Calu3 (cell line): ENCODE measurements at places on chromosomes 12 and 14.

DNA sequence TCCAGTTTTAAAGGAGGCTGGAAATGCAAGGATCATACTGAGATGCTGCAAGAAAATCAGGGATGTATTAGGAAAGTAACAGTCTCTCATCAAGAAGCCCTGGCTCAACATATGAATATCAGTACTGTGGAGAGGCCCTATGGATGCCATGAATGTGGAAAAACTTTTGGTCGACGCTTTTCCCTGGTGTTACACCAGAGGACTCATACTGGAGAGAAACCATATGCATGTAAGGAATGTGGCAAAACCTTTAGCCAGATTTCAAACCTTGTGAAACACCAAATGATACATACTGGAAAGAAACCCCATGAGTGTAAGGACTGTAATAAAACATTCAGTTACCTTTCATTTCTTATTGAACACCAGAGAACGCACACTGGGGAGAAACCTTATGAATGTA, 24.5 kb downstream of the ZNF891 start:
- DNase-seq: no peak

- DNase-seq: no peak
Measured at GRCh38 chr14:35236806-35237205, 55.4 kb upstream of the PSMA6 start.

DNA sequence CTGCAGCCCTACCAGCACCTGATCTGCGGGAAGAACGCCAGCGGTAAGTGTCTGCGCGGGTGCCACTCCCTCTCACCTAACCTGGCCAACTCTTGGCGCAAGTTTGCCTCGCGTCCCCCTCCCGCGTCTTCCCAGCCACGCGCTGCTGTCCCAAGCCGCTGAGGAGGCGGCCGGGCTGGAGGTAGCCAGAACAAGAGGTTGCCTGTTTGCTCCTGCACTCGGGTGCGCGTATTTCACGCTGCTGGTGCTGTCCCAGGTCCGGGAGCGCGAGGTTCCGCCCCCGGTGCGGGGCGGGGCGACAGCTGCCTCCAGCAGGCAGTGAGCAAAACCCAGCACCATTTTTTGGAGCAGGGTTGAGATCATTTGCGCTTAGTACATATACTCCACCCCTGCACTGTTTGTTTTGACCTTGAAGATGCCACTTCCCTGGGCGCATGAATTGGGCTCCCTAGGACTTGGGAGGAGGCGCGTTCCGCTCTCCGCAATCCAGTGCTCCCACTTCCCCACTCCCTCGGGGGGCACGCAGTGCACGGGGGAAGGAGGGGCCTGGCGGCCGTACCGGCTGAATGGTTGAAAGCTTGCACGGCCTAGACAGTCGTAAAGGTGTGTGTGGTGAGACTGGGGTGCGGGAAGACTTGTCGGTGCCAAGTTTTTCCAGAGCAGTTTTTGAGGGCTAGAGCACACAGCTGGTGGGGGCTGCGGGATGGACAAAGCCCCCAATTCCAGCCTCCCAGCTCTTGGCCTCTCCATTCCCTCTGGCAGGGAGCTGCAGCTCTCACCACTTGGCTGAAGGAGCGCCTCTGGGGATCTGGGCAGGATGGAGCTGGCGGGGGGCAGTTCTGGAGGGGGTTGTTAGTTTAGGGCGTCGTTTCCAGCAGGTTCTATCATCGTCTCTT, 226.9 kb upstream of the CRY1 start:
- peak; percentile 43 for DNase-seq

DNA sequence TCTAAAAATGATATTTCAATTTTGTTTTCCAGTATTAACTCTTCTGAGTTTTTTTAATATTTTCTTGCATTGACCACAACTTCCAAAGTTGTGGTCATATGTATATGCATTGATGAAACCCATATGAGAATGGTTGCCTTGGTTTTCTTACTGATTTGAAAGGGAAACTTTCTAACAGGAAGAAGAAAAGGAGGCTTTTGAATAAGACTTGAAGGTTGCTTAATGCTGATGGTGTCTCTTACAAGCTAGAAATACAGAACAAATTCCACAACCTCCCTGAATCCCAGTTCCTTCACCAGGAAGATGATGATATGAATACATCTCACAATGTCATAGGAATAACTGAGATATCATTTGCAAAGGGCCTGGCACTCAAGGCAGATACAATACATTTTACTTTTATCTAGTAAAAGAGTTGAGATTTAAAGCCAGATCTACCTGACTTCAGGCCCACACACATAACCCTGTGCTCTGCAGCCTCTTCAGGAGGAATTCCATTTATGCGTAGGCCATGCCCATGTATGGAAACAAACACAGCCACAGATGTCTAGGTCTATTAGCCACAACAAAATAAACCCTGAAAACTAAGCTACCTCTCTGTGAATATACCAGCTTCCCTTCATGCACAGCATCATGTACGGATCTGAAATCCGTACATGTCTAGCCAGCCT, 165.4 kb upstream of the PLEKHG7 start:
- DNase-seq: no peak

- DNase-seq: no peak
Measured at GRCh38 chr12:34398706-34399630, 376.7 kb downstream of the ALG10 start.

GRCh38 chr12:15608941-15609340, 180.2 kb downstream of the EPS8 start:
- no peak for DNase-seq

DNA sequence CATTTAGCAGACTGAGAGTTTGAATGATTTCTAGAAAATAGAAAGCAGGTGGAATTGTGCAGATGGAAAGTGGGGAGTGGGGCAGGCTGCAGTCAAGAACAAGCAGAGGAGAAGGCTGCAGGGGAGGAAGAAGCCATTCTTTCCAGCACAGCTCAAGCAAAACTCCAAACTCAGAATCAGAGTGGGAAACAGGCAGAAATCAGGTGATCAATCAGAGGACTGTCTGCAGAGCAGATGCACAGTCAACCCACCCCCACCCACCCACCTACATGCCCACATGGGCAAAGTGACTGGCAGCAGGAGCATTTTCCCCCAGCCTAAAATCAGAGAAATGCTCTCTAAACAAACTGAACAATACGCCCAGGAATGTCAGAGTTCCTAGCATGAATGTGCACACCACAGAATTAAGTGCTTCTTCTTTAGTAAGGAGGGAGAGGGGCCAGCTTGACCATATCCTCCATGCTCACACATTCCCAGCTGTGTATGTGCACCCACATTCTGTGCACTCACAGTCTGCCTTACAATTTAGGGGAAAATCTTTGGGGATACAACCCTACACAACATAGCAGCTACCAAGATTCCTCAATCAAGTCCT, 194.1 kb upstream of the PLEKHA5 start:
- DNase-seq: no peak

DNA sequence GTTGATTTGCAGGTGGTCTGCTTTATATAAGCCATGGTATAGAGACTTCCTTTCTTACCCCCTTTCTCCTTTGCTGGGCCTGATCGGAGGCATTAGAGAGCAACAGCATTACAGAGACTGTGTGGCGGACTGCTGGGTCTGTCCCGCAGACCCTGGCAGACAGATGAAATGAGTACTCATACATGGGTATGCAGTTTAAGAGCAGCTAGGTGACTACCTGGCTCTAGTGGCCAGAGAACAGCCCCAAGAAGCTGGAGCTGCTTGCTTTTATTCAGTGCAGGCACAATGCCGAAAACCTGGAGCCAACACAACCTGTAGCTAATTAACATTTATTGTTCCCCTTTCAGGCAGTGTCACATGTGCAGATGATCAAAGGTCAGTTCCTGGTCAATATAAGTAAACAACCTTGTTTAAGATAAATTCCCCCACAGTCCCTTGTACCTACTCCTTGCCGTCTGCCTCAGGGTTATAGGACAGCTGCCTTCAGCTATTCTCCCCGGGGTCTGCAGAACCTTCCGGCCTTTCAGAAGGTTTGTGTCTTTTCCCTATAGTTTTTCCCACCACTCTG, 160.0 kb downstream of the TRHDE start:
- DNase-seq: peak; percentile 11

DNA sequence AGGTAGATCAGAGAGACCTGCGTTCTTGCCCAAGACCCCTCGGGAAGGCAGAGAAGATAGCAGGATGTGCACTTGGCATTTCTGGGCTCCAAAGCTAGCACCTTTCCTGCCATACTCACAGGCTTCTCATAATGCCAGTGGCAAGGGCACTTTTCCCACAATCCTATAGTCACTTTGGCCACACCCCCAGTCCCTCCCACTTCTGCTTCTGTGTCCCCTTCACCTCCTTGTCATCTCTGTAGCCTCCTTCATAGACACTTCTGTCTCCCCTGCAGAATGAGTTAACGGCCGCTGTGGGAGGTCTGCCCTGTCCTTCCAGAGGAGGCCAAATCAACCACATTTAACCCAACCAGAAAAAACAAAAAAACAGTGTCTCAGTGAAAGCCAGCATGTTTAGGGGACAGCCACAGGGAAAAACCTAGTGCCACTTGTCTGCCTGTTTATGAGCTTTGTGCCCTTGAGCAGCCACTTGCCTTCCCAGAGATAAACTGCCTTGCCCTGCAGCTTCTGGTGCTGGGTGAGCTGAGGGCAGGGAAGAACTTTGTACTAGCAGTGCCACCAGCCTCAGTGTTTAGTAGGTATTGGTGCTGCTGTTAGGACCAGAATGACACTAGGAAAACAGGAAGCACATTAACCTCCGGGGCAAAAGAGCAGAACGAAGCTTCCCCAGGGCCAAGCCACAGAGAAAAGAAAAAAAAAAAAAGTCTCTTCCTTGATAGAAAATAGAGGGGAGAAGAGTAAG, 193.0 kb upstream of the PWP1 start:
- DNase-seq: no peak

- no peak for DNase-seq
Measured at GRCh38 chr12:107921062-107921461, 146.6 kb downstream of the ASCL4 start.

GRCh38 chr14:86575141-86575540, 1045.2 kb downstream of the FLRT2 start:
- DNase-seq: no peak

DNA sequence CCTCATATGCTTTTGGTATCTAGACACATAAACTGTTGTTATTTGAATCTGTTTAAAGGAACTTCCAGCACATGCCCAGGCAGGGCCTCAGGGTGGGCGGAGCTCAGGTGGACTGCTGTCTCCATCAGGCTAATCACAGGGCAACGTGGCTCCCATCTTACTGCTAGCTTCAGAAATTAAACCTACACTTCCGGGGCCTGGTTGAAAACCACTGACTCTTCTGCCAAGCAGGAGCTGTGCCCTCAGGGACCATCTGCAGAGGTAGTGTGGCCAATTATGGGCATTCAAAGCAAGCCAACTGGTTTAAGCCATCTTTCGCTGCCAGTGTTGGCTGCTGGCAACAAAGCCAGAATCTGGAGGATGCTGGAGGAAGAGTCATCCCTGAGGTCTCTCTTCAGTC, 97.5 kb downstream of the TMX1 start:
- DNase-seq: no peak

GRCh38 chr12:124646385-124647230, 79.2 kb upstream of the NCOR2 start:
- no peak for DNase-seq

DNA sequence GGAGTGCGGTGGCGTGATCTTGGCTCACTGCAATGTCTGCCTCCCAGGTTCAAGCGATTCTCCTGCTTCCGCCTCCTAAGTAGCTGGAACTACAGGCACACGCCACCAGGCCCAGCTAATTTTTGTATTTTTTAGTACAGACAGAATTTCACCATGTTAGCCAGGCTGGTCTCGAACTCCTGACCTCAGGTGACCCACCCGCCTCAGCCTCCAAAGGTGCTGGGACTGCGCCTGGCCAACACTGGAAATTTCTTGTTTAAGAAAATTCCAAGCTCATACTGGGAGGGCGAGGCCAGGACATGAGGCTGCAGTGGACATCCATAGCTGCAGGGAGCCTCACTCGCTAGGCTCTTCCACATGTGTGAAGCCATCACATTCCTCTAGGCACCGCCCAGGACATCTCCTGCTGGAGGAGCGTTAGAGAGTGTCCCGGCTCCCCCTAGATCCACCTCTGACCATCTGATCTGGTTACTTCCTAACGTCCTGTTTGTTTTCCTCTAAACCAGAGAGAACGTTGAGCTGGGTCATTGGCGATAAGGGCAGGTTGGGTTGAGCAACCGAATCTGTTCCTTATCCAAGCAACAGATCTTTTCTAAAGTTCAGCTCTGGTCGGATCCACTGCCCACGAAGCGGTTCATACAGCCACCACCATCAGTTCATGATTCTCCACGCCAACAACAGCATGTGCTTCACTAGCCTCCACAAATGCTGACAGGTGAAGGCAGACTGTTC, 108.2 kb upstream of the MED13L start:
- DNase-seq: no peak

- peak; percentile 74 for DNase-seq
Measured at GRCh38 chr14:64812412-64812811, 67.3 kb downstream of the SPTB start.

- no peak for DNase-seq
Measured at GRCh38 chr12:32877601-32878459, 18.7 kb downstream of the PKP2 start.

- peak; percentile 44 for DNase-seq
Measured at GRCh38 chr12:26122061-26122680, 2.7 kb downstream of the BHLHE41 start.

DNA sequence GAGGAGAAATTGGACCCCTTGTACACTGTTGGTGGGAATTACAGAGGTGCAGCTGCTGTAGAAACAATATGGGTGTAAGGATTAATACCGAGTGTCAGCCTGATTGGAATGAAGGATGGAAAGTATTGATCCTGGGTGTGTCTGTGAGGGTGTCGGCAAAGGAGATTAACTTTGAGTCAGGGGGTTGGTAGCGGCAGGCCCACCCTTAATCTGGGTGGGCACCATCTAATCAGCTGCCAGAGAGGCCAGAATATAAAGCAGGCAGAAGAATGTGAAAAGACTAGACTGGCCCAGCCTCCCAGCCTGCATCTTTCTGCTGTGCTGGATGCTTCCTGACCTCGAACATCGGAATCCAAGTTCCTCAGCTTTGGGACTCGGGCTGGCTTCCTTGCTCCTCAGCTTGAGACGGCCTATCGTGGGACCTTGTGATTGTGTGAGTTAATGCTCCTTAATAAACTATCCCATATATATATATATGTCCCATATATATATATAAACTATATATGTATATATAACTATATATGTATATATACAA, 38.4 kb upstream of the PPP2R5C start:
- no peak for DNase-seq

- DNase-seq: no peak
Measured at GRCh38 chr12:44377443-44378187, 498.5 kb downstream of the NELL2 start.

DNA sequence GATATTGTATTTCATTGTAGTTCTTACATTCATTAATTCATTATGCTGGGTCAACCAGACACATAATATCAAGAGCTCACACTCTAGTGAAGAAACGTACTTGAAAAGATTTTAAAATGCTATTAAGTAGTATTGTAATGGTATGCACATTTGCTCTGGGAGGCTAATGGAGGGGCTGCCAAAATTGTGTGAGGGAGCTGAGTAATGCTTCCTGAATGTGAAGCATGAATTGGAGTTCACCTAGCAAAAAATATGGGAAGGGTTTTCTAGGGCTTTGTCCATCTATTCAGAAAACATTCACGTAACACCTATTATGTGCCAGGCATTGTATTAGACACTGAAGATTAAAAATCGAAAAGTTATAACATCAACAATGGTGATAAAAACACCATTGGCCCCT, 403.8 kb upstream of the PDE3A start:
- DNase-seq: no peak
